ENCODE measurements at places on chromosomes 2 and 18.

GRCh38 chr2:46945671-46946070, 30.1 kb upstream of the MCFD2 start:
- DNase-seq, result no peak

DNA sequence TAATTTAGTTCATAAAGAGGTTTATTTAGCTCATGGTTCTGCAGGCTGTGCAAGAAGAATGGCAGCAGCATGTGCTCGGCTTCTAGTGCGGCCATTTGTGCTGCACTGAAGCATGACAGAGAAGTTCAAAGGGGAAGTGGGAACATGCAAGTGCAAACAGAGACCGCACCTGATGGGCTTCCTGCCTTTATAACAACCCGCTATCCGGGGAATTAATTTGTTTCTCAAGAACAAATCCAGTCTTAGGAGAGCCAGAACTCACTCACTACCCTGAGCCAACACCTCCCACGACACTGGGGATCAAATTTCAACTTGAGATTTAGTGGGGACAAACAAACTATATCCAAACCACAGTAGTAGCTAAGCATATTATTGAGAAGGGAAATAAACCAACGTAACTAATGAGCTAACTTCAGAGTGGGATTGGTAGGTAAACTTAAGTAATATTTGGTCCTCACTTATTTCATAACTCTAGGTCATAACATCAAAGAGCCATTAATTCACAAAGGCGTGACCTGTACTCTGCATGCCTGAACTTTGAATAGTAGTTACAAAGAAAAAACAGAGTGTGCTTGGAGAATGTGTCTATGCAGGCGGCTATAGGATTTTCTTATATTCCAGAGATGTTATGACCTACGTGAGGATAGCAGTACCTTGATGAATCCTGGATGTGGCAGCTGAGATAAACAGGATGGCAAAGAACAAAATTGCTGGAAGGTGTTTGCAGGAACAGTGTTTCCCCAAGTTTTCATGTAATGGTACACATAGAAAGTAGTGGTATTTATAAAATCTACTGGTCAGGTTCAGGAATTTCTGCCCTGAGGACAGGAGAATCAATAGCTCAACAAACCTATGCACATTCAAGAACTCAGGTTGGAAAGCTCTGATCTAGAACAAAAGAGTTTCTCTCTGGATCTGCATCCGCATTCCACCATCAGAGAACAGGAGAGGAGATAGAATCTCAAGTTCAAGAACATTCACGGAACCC, 845.9 kb upstream of the ID2 start:
- DNase-seq, result no peak

- no peak for DNase-seq
Measured at GRCh38 chr2:231245249-231246094, 47.0 kb downstream of the ARMC9 start.

- DNase-seq, result no peak
Measured at GRCh38 chr18:77103991-77104531, 28.5 kb downstream of the MBP start.

- no peak for DNase-seq
Measured at GRCh38 chr2:130289780-130290179, 52.9 kb upstream of the IMP4 start.

- DNase-seq, result no peak
Measured at GRCh38 chr2:64036034-64036705, 16.9 kb upstream of the VPS54 start.

- DNase-seq, result no peak
Measured at GRCh38 chr2:61434314-61434713, 36.6 kb downstream of the USP34 start.

GRCh38 chr18:78378983-78379382, 600.6 kb upstream of the SALL3 start:
- no peak for DNase-seq

DNA sequence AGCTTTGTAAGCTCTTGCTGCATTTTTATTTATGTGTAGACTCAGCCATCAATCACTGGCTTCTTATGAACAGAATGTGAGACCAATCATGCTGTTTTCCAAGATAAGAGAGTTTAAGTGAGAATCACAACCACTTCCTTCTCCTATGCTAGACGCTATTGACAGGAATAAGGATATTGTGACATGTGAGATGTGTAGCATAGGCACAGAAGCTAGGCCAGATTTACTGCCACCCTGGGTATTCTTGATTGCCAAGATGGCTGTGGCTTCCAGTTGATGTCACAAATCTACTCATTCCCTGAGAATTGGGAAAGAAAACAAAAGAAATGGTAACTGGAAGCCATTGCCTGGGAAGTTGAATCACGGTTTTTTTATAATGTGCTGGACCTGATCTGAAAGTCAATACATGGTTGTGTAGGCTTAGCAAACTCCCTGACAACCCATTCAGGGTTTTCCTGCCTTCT, 49.9 kb downstream of the RAB27B start:
- no peak for DNase-seq

DNA sequence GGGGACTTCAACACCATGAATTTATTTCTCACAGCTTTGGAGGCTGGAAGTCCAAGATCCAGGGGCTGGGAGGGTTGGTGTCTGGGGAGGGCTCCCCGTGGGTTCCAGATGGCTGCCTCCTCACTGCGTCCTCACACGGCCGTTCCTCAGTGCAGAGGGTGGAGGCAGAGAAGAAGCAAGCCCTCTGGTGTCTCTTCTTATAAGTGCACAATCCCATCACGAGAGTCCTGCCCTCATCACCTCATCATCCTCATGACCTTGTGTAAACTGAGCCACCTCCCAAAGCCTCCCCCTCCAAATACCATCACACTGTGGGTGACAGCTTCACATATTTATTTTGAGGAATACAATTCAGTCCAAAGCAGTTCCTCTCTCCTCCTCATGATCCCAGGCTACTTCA, 26.3 kb downstream of the TMEM163 start:
- no peak for DNase-seq

GRCh38 chr2:96877631-96878092, 7.8 kb upstream of the SEMA4C start:
- DNase-seq, result no peak

- no peak for DNase-seq
Measured at GRCh38 chr2:24317491-24317920, 42.8 kb downstream of the ITSN2 start.

- DNase-seq, result no peak
Measured at GRCh38 chr2:71934595-71935261, 212.9 kb downstream of the CYP26B1 start.

GRCh38 chr2:122737429-122738077, 982.1 kb downstream of the TSN start:
- DNase-seq, result no peak

DNA sequence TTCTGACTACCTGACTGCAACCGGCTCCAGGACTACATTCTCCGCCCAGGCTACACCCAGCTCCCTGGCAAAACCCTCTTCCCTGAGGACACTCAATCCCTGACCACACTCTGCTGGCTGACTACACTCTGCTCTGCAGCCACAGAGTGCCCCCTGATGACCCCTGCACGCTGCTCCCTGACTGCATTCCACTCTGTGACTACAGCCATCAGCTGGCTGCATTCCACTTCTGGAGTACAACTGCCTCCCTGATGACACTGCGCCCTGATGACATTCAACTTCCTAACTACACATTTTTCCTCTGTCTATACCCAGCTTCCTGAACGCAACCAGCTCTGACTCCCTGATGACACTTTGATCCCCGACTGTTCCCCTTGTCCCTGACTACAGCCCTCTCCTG, 71.3 kb upstream of the NRXN1 start:
- DNase-seq, result no peak

DNA sequence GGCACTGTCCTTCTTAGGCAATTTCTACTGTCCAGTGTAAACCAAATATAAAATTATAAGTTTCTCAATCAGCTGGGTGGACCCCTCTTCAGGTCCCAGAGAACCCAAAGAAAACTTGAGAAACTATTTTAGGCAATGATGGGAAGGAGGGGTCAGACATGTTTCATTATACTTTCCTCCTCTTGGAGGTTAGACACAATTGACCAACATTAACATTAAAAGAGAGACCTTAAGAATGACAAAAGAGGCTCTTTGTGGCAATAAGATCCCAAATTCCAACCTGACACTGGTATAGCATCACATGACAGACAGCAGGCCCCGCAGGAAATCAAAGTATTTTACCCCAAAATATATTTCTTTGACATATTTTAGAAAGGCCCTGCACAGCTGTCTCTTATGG, 73.1 kb downstream of the LRRTM1 start:
- no peak for DNase-seq

DNA sequence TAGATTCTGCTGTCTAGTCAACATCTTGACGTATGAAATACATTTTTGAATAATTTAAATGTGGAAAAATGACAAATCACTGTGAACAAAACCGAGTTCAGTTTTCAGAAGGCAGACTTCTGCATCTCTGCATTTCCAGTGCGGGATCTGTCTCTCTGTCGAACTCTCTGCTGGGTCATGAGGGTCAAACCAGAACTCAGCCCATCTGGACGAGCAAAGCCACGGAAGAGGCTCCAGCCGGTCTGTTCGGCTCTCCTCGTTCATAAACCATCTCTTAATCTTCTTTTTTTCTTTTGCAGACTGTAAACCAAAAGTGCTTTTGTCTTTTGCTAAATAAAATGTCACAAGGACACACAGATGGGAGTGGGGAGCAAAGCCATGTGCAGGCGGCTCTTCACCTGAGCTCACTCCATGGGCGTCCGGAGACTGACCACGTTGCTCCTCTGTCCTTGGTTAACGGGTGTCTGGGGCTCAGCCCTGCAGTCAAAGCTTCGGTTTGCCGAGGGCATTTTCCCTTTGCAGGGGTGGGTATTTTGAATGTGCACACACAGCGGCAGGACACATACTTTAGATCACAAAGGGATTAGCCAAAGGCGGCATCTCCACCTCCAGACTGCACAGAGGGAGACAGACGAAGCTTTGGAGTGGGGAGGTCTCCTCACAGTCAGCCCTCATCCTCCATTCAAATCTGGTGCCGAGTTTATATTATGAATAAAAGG, 737.9 kb upstream of the SALL3 start:
- DNase-seq, result no peak

DNA sequence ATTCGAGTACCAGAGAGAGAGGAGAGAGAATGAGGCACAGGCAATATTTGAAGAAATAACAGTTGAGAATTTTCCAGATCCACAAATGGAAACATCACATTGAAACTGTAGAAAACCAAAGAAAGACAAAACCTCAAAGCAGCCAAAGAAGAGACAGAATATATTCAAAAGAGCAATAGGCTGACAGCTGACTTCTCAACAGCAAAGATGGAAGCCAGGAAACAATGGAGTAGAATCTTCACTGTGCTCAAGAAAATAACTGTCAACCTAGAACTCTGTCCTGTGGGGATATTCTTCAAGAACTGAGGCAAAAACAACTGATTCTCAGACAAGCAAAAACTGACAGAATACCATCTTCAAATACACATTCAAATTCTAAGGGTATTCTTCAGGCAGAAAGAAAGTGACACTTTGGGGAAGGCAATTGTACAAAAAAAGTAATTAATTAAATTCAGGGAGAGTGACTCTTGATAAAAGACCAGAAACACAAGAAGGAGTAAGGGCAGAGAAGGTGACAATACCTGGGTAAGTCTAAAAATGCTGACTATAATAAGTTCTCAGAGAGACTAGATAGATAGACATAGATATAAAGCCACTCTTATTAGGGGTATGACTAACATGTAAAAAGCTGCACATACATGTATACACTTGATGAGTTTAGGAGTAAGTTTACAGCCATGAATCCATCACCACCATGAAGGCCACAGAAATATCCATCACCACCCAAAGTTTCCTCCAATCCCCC, 25.6 kb downstream of the ANKMY1 start:
- DNase-seq, result no peak

GRCh38 chr18:56286775-56287325, 351.5 kb downstream of the TXNL1 start:
- DNase-seq, result no peak

DNA sequence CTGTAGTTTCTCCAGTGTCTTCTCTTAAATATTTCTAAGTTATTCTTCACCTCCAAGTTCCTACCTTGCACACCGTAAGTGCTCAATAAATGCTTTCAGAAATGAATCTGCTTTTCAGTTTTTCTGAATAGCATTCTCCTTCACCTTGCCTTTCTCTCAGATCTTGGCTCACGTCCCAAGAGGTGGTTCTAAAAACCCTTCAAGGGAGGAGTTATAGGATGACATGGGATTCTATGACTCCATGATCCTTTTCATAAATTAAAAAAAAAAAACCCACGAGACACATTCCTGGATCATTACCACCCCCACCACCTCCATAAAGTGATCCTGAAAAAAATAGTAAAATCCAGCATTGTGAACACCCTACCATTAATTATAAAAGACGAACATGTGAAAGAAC, 11.7 kb downstream of the KCTD1 start:
- no peak for DNase-seq

DNA sequence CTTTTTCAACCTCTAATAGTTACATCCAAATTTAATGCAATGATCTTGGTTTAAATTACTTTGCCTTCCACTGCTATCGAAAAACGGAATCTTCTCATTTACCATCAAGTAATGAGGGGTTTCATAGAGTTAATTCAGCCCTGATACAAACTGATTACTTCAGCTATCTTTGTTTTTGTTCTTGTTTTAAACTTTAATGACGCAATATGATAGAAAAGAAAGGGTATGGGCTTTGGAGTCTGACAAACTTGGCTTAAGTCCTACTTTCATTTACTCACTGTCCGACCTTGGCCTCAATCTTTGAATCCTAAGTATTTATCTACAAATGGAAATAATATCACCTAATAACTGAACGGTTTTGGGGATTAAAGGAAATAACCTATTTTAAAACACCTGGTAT, 16.1 kb downstream of the ADAM17 start:
- DNase-seq, result no peak

GRCh38 chr2:45720210-45720609, 68.7 kb downstream of the PRKCE start:
- no peak for DNase-seq

DNA sequence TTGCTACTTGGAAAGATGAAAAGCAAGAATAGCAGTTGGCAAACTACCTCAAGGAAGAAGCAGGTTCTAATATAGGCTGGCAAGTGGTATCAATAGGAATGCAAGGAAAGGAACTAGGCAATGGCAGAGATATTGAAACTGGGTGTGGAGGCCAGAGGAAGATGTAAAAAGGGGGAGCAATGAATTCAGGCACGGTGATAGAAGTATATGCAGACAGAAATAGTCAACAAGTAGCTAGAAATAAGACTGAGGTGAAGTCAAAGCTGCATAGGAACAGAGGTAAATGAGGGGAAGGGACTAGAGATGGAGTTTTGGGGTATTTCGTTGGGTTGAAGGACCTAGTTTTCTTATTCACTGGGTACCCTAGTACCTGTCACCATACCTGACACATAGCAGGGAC, 4.1 kb downstream of the PCBP1 start:
- no peak for DNase-seq

Measured in stimulated activated CD8-positive, alpha-beta memory T cell treated with anti-CD3 and anti-CD28 coated beads, Interleukin-2, amount 100 ng/mL, for 48 hours (primary cell).